ENCODE measurements at places on chromosomes 1 and 21. TPM values are rescaled to one million over a fixed set of nuclear protein-coding genes. Genes with fewer than 3 reads are reported as not detected.

Gene POGK
- total RNA-seq, result 35.6 TPM

Gene ANKRD13C
- total RNA-seq, result 21.1 TPM

Gene CRABP2
- 209 TPM for total RNA-seq

Gene OR2L5
- not detected for total RNA-seq

Gene AIDA
- total RNA-seq, result 53.2 TPM

Gene ETV3L
- not detected for total RNA-seq

Gene FAM3B
- not detected for total RNA-seq

Gene SLC30A7
- total RNA-seq, result 23.3 TPM

GRCh38 chr1:3790500-3790923 lies 5.8 kb downstream of the LRRC47 start:
- H3K4me3 ChIP-seq, result no peak overlapping the region
- no peak for DNase-seq
- H3K27me3 ChIP-seq, result no peaks in the 10 kb centered on the region
- peaks cover 11% of the 10 kb centered on the region for H3K4me1 ChIP-seq
- H3K36me3 ChIP-seq, result peaks cover 4% of the 10 kb centered on the region

- no peak for DNase-seq
- H3K27me3 ChIP-seq, result no peaks in the 10 kb centered on the region
- H3K4me1 ChIP-seq, result no peaks in the 10 kb centered on the region
Observed at GRCh38 chr1:94081566-94082344, 39.2 kb downstream of the ABCA4 start.

DNA sequence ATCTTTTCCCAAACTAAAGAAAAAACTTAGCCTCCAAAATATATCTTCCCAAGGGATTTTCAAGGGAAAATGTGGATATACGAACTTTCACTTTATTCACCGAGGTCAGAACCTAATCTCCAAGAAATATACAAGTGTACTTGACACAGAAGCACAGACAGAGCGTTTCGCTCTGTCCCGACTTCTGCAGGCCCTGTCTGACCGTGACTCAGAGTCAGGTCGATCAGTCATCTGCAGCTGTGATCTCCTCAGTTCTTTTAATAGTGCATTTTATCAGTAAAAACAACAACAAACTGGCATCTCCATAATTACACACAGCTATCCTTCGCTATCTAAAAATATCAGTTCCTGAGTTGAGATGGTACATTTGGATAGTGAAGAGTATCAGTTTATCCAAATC lies 226.6 kb downstream of the TM2D1 start:
- H3K36me3 ChIP-seq, result no peaks in the 10 kb centered on the region
- DNase-seq, result no peak
- H3K27me3 ChIP-seq, result no peaks in the 10 kb centered on the region
- H3K4me3 ChIP-seq, result no peak overlapping the region
- no peak overlapping the region for H3K27ac ChIP-seq
- H3K4me1 ChIP-seq, result no peaks in the 10 kb centered on the region

DNA sequence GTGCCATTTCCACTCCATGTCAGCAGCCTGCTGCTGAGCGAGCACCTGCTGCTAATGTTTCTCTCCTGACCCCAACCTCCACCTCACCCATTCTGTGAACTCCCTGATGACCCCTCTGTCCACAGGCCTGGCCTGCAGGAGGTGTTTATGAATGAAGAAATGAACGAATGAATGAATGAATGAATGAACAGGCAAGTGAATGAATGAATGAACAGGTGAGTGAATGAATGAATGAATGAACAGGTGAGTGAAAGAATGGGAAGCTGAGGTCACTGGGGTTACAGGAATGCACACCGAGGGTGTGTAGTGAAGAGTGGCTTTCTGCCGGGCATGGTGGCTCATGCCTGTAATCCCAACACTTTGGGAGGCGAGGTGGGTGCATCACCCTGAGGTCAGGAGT lies 173.4 kb downstream of the IGSF21 start:
- peaks cover 43% of the 10 kb centered on the region for H3K27me3 ChIP-seq
- no peak overlapping the region for H3K27ac ChIP-seq
- no peak for DNase-seq

DNA sequence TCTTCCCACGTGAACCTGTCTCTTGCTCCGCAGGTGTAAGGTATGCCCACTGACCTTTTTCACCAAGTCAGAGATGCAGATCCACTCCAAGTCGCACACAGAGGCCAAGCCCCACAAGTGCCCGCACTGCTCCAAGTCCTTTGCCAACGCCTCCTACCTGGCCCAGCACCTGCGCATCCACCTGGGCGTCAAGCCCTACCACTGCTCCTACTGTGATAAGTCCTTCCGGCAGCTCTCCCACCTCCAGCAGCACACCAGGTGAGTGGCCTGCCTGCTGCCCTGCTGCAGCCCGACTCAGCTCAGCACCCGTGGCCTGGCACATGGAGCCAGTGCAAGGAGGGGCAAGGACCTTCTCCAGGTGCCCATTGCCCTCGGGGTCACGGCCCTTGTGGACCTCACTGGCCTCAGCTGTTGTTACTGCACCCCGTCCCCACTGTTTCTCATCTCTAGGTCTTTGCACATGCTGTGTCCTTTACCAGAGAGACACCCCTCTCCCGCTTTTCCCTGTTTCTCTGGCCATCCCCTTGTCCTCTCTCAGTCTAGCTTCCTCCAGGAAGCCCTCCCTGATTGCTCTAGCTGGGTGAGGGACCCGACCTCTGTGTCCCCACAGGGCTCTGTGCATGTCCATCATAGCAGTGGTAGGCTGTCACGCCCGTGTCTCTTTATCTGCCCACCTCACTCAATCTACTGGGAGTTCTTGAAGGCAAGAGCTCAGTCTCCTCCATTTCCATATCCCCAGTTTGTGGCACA lies 25.4 kb downstream of the ZNF362 start:
- H3K36me3 ChIP-seq, result no peaks in the 10 kb centered on the region
- no peak overlapping the region for H3K4me3 ChIP-seq
- H3K27me3 ChIP-seq, result no peaks in the 10 kb centered on the region
- H3K4me1 ChIP-seq, result no peaks in the 10 kb centered on the region
- no peak for DNase-seq

DNA sequence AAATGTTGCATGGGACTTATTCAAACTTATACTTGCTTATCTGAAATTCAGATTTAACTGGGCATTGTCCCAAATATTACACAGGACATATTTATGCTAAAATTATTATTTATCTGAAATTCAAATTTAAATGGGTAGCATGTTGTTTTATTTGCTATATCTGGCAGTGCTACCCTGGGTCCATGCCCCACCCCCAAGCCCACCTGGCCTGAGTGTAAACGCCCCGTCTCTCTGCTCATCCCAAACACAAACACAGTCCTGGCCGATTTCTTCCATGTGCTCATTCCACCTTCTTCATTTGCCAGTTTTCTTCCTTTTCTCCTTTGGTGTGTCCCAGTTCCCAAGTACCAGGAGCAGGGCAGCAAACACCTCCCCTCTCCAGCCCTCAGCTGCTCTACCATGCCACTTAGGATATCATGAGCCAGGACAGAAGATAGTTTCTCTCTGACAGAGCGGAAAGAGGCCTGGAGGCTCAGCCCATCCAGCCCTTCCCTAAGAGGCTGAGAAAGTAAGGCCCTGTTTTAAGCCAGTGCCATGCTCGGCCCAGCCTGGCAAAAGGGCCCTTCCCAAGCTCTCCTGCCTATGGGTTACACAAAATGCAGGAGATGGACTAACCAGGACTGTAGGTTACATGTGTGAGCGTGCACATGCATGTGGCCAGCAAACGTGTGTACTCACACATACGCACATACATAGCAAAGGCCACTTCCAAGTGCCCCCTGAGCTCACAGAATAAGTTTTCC lies 69.5 kb downstream of the UBE2T start:
- no peaks in the 10 kb centered on the region for H3K36me3 ChIP-seq
- no peak overlapping the region for H3K27ac ChIP-seq
- peaks cover 17% of the 10 kb centered on the region for H3K27me3 ChIP-seq
- DNase-seq, result no peak
- H3K4me1 ChIP-seq, result no peaks in the 10 kb centered on the region
- H3K4me3 ChIP-seq, result no peak overlapping the region

- H3K36me3 ChIP-seq, result no peaks in the 10 kb centered on the region
- H3K4me1 ChIP-seq, result no peaks in the 10 kb centered on the region
Observed at GRCh38 chr1:210291786-210292230, 36.9 kb upstream of the HHAT start.

- no peaks in the 10 kb centered on the region for H3K27me3 ChIP-seq
- H3K4me1 ChIP-seq, result peaks cover 7% of the 10 kb centered on the region
- H3K27ac ChIP-seq, result no peak overlapping the region
- no peak overlapping the region for H3K4me3 ChIP-seq
- no peaks in the 10 kb centered on the region for H3K36me3 ChIP-seq
Observed at GRCh38 chr1:32525053-32525452, 14.2 kb upstream of the ZBTB8A start.

DNA sequence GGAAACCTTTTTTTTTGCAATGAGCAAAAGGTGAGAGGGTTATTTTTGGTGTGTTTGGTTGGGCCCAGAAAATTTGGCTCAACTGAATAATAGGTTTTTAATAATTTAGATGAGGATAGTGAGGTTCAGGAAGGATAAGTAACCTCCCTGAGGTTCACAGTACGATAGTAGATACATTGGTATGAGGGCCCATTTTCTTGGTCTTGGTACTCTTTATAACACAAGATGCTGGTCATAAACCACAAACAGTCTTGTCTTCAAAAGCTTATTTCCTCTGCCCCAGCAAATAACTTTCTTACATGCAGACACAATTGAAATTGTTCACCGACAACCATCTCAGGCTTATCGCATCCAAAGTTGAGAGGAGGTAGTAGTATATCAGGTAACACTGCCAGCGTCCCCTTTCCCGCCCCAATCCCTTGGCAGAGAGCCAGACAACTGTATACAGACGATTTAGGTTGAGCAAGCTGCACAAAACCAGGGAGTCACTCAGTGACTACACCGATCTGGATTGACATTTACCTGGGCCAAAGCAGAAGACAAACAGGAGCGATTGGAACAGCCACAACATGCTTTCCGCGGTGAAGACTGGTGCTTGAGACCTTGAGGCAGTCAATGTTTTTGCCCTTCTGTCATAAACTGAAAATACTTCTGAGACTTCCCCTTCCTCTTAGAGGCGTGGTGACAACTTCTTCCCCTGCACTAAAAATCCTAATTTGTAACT lies at the start of gene SLAMF6:
Gene SLAMF6 (minus strand): TSS at position 634 of the 724 bp plus-strand sequence. CDS start 63 bp downstream, at position 571.
- H3K27me3 ChIP-seq, result no peaks in the 10 kb centered on the region
- H3K36me3 ChIP-seq, result no peaks in the 10 kb centered on the region
- H3K27ac ChIP-seq, result no peak within 1 kb of the TSS
- H3K4me1 ChIP-seq, result peaks cover 13% of the 10 kb centered on the region
- no peak for DNase-seq
- H3K4me3 ChIP-seq, result no peak within 1 kb of the TSS

DNA sequence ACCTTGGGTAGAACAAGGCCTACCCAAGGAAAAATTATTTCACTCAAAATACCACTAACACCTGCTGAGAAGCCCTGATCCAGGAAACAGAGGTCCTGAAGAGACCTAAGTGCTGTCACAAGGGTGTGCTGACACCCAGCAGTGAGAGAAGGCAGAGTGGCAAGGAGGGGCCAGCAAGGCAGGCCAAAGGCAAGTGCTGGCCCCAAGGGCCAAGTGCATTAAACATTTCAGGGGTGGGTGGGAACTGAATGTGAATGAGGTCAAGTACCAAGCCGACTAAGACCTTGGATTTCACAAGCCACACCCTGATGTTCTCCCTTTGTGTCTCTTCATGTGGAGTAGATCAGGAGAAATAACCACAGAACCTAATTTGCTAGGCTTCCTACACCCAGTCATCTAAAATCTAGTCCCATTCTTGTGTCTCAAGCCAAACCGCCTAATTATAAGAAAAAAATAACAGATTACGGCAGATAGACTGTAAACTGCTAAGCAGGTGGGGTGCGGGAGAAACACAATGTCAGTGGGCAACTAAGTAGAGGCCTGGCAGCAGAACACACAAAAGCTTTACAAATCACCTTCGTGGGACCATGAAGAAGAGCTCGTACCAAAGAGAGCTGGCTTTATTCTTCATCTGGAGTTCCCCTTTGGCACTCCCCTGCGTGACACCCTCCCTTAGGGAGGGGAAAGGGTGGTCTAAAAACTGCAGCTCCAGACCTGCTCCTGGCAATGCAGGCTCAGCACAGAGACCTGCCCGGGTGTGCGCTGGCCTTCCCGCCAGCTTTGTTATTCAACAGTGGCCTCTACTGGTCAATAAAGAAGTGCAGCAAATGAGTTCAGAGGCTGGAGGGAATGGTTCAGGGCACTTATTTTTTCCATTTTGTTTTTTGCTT lies 8.7 kb downstream of the UBE2G2 start:
- peaks cover 28% of the 10 kb centered on the region for H3K36me3 ChIP-seq
- H3K4me1 ChIP-seq, result no peaks in the 10 kb centered on the region
- H3K4me3 ChIP-seq, result no peak overlapping the region
- no peaks in the 10 kb centered on the region for H3K27me3 ChIP-seq

DNA sequence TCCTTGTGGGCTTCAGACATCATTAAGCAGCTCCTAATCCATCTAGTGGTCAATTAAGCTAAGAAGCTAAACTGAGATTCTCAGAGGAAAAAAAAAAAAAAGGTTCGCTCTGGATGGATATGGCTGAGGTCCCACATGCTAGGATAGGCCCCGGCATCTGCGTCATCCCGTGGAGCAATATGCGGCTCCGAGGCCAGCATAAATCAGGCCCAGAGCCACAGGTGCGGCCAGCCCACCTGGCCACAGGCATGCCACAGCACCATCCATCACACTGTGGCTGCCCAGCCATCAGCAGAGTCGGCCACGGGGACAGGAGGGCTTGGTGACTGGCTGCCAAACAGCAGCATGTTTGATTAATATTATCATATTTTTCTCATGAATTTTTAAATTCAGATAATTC lies 106.9 kb upstream of the TIAM1 start:
- H3K27me3 ChIP-seq, result no peaks in the 10 kb centered on the region
- no peaks in the 10 kb centered on the region for H3K36me3 ChIP-seq
- no peaks in the 10 kb centered on the region for H3K4me1 ChIP-seq
- H3K27ac ChIP-seq, result no peak overlapping the region
- no peak overlapping the region for H3K4me3 ChIP-seq
- no peak for DNase-seq

All from HCT116 (cell line).